Activated T-helper 1 cell treated with anti-CD3 and anti-CD28 coated beads, Interleukin-2, amount 50 U/mL, for 16 hours (primary cell): ENCODE measurements at places on chromosomes 1 and 21.

DNA sequence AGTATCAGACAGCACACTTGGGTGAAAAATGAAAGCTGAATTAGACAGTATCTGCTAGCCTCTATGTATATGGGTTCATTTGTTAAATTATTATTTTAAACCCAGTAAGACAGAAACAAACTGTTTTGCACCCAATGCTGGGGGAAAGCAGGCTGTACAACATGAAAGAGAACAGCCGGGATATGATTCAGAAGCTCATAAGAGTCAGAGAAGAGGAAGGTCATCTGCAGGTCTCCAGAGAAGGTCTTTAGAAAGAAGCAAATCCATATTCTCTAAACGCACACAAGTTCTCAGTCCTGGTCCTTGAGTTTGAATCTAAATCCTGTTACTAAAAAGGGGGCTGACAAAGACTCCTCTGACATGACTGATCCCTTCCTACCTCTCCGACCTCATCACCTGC lies 155.1 kb downstream of the SIPA1L2 start:
- no peak for DNase-seq

DNA sequence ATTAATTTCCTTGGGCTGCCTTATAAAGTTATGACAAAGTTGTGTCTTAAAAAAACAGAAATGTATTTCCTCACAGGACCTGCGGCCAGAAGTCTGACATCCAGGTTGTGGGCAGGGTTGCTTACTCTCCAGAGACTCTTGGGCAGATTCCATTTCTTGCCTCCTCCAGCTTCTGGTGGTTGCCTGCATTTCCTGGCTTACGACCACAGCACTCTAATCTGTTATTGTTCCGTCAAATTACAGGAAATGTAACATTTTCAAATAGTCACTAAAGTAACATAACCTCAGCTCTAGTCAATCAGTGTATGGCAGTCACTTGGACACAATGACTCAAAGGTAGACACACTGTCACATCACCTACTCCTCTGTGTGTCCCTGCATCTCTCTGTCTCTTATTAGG lies 226.8 kb downstream of the DNAH14 start:
- DNase-seq: no peak

DNA sequence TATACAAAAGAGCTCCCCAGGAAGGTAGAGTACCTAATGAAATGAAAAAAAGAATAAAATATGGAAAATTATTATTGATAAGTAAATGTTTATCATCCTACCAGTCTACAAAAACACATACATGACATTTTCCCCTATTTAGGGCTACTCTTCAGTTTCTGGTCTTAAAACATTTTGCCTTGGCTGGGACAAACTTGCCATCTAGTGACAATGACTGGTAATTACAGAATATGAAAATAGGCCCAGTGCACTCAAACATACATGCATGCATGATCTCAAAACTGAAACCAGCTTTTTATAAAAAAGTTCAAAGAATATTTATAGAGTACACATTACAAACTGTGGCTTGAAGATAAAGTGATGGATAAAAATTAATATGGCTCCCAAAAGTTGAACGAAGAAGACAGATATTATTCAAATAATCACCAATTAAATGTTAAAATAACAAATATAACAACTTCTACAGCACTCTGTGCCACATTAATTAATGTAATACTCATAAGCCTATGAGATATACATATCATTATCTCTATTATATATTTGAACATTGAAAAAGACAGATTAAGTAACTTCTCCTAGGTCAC lies 10.5 kb upstream of the RNPC3 start:
- DNase-seq: no peak

DNA sequence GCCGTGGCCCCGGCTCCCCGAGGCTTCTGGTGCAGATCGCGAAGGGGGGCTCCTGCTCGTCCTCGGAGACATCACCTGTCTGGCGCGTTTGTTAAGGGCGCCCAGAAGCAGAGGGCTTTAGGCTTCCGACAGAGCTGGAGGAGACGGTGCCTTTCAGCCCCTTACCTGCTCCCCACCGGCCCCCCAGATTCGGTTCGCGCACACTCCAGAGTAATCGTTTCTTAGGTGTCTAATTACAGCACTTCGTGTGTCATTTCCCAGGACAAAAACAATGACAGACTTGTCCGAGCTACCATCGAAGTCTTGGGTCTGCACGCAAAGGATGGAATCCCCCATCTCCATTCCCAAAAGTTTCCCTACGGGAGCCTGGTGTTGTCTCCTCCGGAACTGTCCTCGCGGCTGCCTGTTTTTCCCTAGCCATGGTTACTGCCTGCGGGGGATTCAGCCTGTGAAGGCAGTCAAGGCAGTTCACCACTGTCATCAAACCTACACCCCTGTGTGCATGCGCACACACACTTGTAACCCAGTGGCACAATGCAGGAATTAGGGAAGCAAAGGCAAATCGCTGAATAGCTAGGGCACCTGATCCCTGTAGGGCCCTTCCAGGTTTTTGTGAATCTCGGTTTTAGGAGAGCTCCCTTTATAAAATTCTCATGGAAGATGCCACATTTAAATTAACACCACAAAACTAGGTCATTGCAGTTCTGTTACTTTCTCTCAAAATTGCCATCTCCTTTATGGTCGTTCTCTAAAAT lies 738 bp upstream of the CDC42BPA start:
- DNase-seq: no peak

DNA sequence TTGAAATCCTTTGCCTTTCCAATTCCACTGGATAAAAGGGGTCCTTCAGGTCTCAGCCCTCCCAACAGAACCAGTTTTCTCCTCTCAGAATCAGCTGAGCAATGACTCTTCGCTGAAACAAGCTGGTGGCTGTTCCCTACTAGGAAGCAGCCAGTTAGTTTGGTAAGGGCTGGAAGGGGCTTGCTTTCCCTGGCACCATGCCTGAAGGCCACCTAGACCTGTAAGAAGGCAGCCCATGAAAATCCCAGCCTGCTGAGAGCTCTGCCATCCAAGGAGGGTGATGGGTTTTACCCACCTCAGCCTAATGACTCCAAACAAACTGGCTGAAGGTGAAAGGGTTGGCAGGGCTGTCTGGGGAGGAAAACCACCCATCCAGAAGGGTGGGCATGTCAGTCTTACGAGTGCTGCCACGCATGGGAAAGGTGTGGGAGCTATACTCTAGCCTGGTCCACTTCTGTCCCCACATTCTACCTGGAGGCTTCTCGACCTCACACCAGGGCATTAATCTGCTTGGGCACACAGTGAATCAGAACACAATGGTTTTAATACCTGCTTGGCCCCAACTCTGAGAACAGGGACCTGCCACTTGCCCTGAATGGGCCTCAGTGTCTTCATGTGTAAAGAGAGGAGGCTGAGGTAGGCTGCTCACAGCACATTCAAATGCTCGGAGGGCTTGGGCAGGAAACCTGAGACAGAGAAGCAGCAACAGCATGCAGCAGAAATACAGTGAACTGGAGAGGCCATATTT lies 53.0 kb downstream of the CD46 start:
- DNase-seq: no peak

- no peak for DNase-seq
Measured at GRCh38 chr21:31865429-31865970, 7.3 kb upstream of the HUNK start.

DNA sequence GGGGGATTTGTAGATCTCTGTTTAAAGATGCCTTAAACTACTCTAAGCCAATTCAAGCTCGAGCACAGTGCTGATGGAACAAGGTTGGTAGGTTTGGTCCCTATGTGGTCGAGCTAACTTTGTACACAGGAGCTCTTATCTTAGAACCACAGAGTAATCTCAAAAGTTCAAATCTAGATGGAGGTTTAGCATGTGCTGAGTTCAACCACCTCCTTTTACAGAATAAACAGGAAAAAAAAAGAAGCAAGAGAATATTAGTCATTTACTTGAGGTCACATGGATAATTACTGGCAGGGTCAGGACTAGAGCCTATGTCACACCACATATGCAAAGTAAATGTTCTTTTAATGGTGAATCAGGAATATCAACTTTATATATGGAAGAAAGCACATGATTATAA lies 86.2 kb downstream of the DTL start:
- no peak for DNase-seq

DNA sequence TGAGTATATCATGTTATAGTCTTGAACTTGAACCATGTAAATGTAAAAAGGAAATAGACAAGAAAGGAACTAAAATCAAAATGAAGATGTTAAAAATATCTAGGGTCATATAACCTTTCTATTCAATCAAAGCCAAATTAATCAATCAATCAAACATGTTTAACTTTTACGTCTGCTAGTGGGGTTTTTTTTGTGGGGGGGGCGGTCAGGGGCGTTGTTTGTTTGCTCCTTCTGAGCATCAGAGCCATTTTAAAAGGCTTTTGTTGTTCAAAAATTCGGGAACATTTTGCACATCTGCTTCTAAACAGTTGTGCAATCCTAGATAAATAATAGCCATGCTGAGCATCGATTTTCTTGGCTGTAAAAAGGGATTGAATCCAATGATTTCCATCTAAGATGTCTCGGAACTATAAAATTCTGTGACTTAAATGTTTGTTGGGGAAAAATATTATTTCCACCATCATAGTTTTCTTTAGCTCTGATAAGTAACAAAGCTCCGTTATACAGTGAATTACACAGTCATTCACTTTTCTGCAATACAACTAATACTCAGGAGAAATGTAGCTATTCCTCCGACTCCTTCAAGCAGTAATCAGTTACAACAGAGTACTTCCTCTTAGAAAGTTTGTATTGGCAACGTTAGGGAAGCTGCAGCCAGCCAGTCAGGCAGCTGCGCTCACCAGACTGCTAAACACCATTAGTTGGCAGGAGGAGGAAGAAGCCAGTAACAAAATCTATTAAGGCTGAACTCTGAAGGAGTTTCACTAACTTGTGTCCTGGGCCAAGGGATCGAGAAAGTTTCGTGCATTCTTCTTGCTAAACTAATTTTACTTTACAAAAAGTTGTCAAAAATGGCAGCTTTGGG lies 2.2 kb downstream of the SPATA6 start:
- DNase-seq: no peak

DNA sequence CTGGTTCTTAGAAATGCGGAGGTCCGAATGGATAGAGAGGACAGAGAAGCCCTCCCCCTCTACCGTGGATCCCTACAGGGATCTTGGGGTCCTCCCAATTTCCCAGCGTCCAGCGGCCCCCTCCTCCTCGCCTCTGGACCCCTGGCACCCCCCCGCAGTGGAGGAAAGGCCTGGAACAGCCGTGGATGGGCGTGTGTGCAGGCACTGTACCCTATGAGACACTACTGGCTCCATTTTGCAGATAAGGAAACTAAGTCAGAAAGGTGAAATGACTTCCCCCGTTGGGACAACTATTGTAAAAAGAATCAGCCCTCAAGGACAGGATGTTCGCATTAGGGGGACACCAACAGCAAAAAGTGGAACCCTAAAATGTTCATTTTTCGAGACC lies 931 bp upstream of the CLSTN1 start:
- no peak for DNase-seq

- DNase-seq: no peak
Measured at GRCh38 chr1:232707142-232707541, 77.2 kb upstream of the SIPA1L2 start.

GRCh38 chr1:78003070-78003746 lies 1.5 kb upstream of the DNAJB4 start:
- DNase-seq: no peak

- no peak for DNase-seq
Measured at GRCh38 chr1:35261412-35262120, 6.9 kb upstream of the ZMYM4 start.

GRCh38 chr1:164748253-164748899 lies 189.4 kb downstream of the PBX1 start:
- DNase-seq: no peak

GRCh38 chr1:244066954-244067716 lies 16.1 kb downstream of the ZBTB18 start:
- DNase-seq: no peak

GRCh38 chr1:168893359-168893801 lies 164.4 kb upstream of the DPT start:
- no peak for DNase-seq

DNA sequence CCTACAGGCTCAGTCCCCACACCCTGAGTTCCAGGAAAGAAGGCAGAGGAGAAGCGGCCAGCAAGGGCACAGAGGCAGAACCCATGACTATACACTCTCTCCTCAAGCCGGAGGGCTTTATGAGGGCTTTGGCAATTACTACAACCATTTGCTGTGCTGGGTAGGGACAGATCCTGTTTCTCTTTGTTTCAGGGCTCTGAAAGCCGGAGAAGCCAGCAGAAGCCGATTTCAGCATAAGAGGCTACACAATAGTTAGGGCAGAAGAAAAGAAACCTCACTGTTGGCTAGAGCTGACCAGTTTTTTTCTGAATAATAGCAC lies 13.9 kb downstream of the GPR3 start:
- no peak for DNase-seq

GRCh38 chr1:231478811-231479210 lies 49.7 kb upstream of the TSNAX start:
- no peak for DNase-seq

DNA sequence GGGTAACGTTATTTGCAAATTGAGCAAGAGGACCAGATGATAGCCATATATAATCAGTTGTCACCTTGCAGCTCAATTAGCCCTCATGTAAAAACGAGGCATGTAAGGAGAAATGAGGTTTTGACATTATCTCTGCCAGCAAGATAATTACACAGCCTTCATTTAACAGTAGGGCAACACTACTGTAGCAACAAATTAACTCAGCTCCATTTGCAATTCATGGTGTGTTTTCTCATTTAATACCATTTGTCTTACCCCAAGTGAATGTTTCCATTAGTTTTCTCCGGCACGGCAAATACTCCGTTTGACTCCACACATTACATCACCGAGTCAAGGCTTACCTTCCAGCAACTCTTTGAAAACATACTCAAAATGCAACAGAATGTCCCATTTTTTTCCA lies 66.7 kb downstream of the GPATCH2 start:
- DNase-seq: no peak

DNA sequence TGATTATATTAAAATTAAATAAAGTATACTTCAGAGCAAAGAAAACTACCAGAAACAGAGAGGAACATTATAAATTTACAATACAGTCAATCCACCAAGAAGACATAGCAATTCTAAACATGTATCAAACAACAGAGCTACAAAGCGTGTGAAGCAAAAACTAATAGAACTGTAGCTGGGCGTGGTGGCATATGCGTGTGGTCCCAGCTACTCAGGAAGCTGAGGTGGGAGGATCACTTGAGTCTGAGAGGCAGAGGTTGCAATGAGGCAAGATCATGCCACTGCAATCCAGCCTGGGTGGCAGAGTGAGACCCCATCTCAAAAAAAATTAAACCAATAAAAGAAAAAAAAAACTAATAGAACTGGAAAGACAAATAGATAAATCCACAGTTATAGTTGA lies 12.3 kb downstream of the CCDC185 start:
- DNase-seq: no peak

DNA sequence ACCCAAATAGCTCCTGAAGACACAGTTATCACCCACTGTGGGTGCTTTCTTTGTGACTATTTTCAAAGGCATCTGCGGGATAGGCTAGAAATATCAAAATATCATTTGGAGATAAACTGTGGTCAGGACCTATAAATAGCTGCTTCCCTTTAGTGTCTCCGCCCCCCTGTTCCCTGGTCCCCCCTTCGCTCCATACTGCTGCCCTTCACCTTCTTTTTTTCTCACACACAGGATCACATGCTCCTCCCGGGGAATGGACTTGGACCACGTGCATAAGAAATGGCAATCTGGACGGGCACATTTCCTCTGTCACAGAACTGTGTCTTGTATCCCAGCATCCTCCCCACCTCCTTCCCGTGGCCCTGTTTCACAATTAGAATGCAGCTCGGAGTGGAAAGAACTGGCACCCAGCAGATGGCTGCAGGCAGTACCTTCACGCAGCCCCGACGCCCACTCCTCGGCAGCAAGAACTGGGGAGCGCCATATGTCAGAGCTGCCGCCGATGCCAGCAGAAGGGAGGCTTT lies 68.8 kb upstream of the SSX2IP start:
- no peak for DNase-seq
